ENCODE measurements at places on chromosomes 7 and 10. TPM values are rescaled to one million over a fixed set of nuclear protein-coding genes. Genes with fewer than 3 reads are reported as not detected.

DNA sequence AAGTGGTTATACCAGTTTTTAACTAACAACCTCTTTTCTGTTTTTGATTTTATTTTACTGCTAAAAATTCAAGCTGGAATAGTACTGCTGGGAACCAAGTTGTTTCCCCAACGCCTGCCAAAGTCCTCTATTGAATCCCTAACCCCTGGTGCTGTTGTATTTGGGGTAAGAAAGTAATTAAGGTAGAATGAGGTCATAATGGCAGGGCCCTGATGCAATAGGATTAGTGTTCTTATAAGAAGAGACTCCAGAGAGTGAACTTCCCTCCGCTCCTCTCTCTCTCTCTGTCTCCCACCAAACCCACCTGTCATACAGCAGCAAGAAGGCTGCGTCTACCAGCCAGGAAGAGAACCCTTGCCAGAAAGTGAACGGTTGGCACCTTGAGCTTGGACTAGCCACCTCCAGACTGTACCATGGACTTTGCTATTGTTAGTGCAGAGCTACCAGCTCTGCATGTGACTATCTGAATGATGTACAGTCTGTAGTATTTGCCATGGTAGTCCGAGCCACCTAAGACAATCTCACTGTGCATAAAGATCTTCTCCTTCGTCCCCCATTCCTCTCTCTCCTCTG lies 86.5 kb upstream of the KLF6 start:
- DNase-seq, result no peak

- no peak for DNase-seq
Measured at GRCh38 chr7:24406789-24407299, 122.9 kb downstream of the NPY start.

AKR1D1 gene
- 5.4 TPM for total RNA-seq

GRCh38 chr10:100993986-100994708 lies 5.5 kb upstream of the LZTS2 start:
- DNase-seq, result no peak

DNA sequence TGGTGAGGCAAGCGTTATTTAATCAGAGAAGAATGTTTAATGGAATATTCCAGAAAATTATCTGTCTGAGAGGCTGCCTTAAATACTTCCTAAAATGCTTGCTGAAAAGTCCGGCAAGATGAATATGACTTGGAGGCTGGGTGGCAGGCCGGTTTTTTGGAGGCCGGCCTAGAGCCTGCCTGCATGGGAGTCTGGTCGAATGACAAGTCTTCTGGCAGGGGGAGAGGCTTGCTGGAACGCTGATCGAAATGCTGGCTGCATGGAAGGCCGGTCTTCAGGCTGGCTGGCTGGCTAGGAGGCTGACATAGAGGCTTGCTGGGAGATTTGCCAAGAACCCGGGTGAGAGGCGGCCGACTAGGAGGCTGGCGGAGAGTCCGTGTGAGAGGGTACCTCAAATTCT lies 135.7 kb downstream of the OR13A1 start:
- no peak for DNase-seq

PPP1R3C gene
- total RNA-seq, result 30.0 TPM

DNA sequence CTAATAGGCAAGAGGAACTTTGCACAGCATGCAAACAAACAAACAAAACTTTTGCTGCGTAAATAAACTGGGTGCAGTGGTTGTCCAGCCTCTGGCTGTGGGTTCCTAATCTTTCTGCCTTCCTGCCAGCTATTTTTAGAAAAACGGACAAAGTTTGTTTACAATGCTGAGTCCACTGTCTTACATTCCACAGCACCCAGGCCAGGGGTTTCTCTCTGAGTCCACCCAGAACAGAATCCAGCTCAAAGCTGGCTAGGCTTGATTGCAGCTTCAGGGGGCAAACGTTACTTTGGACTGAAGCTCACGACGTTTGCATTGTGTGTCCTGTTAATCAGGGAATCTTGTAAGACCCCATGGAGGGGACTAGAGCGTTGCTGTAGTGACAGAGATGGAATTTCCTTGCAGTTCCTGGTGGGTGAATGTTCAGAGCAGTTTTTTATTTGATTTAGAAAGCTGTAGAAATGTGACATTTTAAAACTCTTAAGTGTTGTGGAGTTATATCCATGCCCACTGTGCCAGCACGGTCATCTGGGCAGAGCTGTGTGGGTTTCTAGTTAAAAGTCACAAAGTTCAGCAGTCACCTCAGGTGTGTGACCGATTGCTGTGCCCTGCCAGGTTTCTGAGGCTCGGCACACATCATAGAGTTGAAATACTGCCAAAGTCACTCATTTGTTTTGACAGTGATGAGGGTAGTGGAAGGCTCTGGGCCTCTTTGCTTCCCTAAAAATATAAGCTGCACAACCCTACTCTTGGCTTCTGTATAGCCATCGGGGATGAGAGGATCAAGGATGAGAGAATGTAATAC lies 247.0 kb downstream of the STK31 start:
- no peak for DNase-seq
